ENCODE measurements at places on chromosomes 3 and 15. TPM values are rescaled to one million over a fixed set of nuclear protein-coding genes. Genes with fewer than 3 reads are reported as not detected.

- DNase-seq, result no peak
These were observed 108.3 kb upstream of the FRMD4B start for GRCh38 chr3:69494185-69494584.

DNA sequence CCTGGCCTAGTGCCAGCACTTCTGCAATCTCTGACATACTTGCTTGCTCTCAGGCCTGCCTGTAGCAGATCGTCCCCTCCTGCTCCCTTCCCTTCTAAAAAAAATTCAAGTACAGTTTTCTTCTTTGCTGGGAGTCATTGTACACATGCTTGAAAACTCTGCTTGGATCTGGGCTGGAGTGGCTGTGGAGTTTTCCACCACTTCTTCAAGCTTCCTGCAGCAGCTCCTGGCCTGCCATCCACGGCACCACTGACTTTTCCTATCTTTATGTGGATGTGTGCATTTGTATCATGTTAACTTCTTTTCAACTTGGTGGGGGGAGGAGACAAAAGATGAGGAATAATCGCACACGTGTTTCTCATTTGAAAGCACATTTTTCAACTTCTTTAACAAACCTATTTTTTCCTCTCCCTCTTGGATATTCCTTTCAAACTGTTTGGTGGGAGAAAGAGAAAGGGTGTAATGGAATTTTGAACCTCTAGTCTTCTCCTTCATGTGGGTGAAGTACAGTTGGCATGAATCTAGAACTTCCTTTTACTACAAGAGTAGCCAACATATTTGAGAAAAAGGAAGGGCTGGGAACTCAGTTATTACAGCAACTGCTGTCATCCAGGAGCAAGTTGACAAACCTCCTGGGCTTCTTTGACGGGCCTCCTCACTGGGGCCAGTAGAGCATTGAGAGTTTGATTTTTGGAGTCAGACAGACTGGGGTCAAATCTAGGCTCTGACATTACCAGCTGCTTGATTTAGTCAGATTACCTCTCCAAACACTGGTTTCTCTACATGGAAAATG, 61.2 kb upstream of the LRTM1 start:
- no peak for DNase-seq

GRCh38 chr15:27214032-27214431, 243.1 kb downstream of the GABRG3 start:
- no peak for DNase-seq

The NANOGP8 gene
- not detected for polyA plus RNA-seq

The FXR1 gene
- polyA plus RNA-seq, result 64.3 TPM

All from kidney (tissue), 22 donors.